ENCODE measurements at places on chromosomes 11 and 22.

GRCh38 chr11:119120639-119121007 lies 757 bp upstream of the HINFP start:
- no peak for DNase-seq

DNA sequence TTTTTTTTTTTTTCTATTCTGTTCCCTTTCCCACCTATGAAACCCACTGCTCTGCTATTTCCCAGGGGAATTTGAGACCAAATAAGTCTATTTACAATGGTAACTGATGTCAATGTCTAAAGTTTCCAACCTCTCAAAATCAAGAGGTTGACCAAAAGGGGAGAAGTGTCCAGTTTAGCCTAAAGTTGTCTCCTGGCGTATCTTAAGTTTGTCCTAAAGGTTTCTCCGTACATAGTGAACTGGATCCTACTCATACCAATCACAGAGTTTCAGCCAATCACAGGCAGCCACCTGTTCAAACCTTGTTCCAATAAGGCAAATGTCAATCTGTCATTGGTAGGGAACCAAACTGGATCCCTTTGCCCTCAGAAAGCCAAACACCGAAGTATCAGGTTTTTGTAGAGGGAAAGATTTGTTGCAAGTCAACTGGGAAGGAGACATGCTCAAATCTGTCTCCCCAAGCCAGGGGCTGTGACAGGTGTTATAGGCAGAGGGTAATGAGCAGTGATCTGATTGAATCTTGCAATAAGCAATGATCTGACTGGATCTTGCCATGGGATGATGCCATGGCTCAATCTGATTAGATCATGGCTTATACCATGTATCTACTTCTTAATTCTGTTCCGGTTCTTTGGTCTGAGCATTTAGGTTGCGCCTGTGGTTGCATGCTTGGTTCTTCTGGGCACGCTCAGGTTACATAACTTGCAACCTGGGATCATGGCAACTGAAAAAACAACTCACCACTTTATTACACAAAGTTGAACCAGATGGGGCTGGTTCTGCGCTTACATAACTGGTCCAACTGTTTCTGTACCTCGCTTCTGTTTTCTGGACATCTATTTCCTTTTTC lies 1.1 kb upstream of the VPS37C start:
- DNase-seq: peak; percentile 18

DNA sequence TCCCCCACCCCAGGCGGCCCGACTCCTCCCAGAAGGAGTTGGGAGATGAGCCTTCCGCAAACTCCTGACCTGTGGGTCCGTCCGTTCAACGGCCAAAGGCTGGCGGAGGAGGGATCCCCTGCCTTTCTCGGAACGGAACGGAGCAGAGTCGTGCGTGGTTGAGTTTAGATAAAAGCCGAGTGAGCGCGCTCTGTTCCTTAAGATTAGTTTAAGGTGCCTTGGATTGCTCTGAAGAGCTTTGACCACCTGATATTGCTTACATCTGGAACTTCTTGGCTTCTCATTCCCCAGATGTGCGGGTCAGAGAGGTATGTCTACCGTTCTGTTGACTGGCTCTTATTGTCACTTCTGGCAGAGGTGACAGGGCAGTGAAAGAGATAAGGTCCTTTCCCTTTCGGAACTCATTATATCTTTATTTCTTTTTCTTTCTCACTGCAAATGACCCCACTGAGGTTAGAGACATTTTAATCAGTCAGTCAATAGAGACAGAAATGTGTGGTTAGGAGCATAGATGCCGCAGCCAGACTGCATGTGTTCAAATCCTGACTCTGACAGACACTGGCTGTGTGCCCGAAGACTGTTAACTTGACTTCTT lies at the start of gene TRIM6:
Gene TRIM6 (plus strand): TSS at position 31 of the 595 bp plus-strand sequence. CDS start 261 bp downstream, at position 292.
- DNase-seq: no peak

GRCh38 chr11:113177671-113178070 lies 136.7 kb upstream of the TTC12 start:
- no peak for DNase-seq

DNA sequence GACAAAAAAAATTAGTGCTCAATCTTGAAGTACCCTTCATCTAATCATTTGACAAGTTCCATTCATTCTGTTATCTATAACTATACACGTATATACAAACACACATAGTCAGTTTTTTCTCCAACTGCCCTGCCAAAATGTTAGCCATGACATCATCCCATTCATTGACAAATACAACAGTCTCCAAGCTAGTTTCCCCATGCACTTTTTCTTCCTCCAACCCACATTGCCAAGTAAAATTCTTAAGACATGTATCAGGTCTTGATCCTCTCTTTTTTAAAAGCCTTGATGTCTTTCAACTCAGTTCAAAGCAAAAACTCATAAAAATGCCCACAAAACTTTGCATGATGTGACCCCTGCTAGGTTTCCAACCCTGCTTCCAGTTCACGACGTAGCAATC lies 58.1 kb downstream of the DDI1 start:
- DNase-seq: no peak

DNA sequence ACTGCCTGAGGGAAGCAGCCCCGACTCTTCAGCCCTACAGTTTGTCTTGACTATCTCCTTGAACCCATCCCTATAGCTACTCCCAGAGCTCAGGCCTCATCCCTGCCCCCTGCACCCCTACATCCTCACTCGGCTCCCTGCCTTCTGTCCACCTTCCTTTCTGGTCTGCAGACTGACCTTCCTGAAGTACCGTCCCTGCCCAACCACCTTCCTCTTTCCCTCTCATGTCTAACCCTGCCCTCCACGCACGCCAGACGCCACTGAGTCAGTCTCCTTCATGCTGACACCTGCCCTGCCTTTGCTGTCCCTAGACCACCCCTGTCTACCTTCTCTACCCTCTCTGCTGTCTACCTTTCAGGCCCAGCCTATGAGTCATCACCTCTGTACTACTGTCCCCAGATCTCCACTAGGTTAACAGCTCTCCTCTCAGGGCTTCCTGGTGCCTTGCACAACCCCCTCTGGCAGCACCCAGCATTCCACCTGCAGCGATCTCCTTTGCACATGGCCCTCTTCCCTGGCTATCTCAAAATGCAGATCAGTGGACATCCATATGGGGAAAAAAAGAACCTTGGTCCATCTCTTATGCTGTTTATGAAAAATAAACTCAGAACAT lies 8.9 kb downstream of the KCTD21 start:
- DNase-seq: no peak

DNA sequence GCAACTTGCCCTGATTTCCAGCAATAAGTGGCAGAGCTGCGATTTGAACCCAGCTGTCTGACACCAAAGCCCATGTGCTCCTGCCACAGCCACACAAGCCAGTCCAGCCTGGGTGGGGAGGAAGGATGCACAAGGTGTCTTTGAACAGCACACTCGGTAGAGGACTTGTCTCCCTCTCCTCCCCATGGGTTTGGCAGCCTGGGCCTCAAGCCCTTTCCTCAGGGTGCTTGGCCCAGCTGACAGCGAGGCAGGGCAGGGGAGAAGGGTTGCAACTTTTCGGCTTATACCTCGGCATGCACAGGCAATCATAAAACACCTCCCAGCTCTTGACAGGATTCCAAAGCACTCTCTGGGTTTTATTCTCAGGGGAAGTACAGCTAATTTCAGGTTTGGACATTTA lies 19.3 kb downstream of the ASPHD2 start:
- DNase-seq: no peak

DNA sequence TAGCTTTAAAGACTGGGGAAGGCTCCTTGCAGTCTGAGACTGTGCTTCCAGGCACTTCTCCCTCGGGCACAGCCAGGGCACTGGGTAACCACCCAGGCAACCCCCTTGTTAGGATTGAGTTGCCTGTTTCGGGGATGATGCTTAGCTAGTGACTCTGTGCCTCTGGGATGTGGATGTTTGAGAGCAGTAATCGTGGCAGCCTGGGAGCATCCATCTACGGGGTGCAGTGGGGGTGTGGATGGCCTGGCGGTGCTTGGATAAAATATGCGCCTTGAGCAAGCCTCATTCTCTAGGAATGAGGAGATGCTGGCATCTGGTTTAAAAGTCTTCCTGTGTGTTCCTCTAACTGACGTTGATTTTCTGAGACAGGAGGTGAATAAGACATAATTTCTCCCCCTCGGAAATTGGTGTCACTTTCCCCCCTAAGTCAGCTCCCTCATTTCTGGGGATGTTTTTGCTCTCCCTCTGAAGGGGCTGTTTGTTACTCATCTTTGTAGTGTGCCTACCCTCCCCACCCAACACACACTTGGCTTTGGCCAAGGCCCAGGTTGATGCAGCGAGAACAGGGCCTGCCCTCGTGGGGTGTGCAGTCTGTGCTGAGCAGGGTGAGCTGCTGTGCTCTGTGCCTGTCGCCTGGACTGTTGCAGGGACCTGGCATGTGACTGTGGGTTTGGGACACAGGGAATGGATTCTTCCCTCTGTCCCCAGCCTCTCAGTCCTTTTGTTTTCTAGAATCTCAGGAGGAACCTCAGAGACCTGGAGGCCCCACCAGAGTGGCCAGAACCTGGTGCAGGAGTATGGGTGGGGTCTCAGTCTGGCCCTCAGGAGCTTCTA lies 2.0 kb downstream of the GNAZ start:
- no peak for DNase-seq

- no peak for DNase-seq
These were observed 99.3 kb downstream of the WNT7B start for GRCh38 chr22:45877651-45878050.

Measured in stimulated activated CD4-positive, alpha-beta T cell treated with anti-CD3 and anti-CD28 coated beads, TNF-alpha, amount 100 ng/mL, for 24 hours (primary cell).